Daoy (cell line): ENCODE measurements at places on chromosomes 13 and 19.

- DNase-seq = no peak
These were observed 260.6 kb downstream of the TUBA3C start for GRCh38 chr13:18921063-18921462.

- DNase-seq = no peak
These were observed 32.8 kb downstream of the ATP12A start for GRCh38 chr13:24713022-24713421.

- no peak for DNase-seq
These were observed 3.9 kb downstream of the F10 start for GRCh38 chr13:113126265-113127150.

GRCh38 chr19:3270902-3271301 is 46.4 kb downstream of the CELF5 start:
- DNase-seq = peak; percentile 88

- peak; percentile 78 for DNase-seq
These were observed 4.3 kb downstream of the BBC3 start for GRCh38 chr19:47226426-47227351.

DNA sequence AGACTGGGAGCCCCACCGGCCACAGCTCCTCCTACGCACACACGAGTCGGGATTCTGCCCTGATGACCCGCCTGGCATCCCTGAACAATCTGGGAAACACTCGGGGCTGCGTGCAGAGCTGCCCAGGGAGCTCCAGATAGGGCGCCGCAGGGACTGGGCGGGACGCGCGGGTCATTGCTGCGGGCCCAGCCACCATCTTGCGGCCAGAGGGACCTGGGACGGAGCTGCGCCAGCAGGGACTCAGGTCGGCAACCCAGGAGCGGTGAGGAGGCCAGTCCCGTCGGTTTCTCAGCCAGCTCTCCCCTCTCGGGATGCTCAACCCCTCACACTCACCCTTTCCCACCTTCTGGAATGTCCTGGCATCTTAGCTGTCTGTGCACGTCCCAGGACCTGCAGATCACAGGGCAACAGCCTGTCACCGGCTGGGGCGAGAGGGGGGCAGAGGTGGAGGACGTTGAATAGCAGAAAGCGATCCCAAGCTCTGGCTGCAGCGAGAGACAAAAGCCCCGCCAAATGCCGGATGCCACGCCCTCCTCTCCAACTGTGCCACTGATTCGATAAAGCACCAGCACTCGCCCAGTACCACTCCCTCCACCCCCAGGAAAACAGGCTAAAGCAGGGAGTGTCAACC is 20.4 kb upstream of the ZNF91 start:
- DNase-seq = peak; percentile 57
